ENCODE measurements at places on chromosomes 6 and 20.

GRCh38 chr20:59190466-59190865 lies 26.8 kb downstream of the ZNF831 start:
- no peak for DNase-seq

- DNase-seq, result no peak
These were observed 196.1 kb upstream of the RUNX2 start for GRCh38 chr6:45132059-45132458.

- no peak for DNase-seq
These were observed 196.1 kb downstream of the LRFN2 start for GRCh38 chr6:40391086-40391485.

DNA sequence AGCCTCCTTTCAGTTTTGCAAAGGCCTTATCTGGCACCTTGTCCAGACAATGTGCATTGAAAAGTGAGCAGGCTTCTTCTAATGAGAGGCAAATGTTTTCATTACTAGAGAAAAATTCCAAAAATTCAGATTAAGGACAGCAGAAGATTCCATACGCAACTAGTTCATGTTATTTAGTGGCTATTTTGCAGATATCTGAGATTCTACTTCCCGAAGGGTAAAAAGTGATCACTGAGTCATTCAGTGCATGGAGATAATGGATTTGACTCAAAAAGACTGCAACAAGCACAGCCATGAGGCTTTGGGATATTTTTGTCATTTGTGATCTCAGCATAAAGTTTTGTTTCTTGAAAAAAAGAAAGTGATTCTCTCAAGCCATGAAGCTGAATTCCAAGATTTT lies 29.9 kb downstream of the METTL24 start:
- DNase-seq, result no peak

GRCh38 chr6:40444811-40445210 lies 142.4 kb downstream of the LRFN2 start:
- peak; percentile 39 for DNase-seq

DNA sequence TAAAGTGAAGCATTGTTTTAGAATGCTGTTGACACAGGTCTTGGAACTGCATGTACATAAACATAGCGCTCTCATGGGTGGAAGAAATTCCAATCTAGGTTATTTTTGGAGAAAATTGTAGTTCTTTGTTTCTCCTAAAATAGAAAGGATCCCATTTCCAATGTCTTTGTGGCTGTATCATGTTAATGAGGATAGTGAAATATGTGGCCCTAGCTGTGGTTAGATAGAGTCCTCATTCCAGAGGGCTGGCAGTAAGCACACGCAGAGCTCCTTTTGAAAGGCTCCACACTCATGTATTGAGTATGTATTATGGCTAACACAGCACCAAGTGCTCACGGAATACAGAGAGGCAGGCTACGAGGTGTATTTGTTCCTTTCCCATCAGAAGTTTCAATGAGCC lies 60.9 kb downstream of the SNRNP48 start:
- DNase-seq, result no peak

- no peak for DNase-seq
These were observed 145.7 kb downstream of the BTBD9 start for GRCh38 chr6:38493931-38494547.

GRCh38 chr6:16471910-16472297 lies 233.5 kb downstream of the GMPR start:
- no peak for DNase-seq

- DNase-seq, result no peak
These were observed 696 bp downstream of the CALHM5 start for GRCh38 chr6:116512111-116512559.

GRCh38 chr6:32659856-32660595 lies 6.4 kb downstream of the HLA-DQB1 start:
- no peak for DNase-seq

DNA sequence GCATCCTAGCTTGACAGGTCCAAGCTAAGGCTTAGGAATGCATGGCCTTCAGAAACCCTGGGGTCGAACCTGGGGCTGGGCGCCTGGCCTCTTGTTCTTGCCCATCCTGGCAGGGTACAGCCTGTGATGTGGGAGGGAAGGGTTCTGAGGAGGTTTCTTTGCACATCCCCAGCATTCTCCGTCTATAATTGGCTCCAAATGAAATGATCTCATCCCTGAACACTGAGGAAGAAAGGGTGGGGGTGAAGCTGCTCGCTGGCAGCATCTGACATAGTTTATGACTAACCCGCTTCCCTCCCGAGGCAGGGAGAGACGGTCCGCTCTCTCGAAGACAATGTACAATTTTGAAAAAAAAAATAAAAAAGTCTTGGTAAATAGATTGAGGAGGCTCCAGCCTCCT lies 67.1 kb upstream of the ZNFX1 start:
- no peak for DNase-seq

DNA sequence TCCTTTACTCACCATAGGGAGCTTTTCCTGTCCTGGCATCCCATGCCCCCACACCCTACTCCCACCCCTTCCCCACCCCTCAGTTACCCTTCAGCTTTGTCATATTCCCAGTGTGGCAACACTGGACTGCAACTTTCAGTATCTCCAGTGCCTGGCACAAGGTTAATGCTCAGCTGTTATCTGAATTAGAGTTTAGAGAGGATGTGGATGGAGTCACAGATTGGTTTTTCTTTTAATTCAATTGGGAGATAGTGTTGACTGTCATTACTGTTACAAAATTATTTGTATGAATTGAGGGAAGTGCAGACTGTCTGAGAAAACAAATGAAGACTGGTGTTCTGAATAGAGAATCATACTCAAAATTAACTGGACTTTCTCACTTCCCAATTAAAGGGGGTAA lies 89.9 kb downstream of the TULP4 start:
- DNase-seq, result no peak

DNA sequence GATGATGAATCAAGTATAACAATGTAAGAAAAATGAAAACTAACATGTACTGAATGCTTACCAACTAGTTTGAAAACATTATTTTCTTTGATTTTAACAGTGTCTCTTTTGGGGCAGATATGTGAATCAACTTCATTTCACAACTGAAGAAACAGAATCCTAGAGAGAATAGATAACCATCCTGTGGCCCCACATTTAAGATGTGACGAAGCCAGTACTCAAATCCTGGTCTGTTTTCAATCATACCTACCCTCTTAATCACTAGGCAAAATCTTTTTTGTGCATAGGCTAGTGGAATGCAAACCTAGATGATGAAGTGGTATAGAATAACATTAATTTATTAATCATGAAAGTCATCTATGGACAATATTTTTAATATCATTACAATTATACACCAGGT lies 371.6 kb upstream of the EPHA7 start:
- no peak for DNase-seq

DNA sequence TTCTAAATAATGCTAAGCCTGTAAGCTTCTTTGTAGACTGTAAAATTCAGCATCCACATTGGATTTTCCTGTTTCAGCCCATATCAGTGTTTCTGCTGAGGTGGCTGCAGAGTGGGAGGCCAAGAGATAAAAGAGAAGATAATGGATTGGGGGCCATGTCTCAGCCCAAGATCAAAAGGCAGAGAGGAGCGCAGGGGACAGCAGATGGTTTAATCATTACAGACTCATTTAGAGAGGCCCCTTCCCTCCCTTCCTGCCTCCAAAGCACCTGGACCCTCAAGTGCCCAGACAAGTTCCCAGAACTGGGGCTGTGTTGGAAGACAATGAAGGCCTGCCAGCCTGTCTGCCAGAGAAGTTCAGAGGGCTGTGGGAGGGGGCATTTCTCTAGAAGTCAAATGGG lies 20.4 kb upstream of the CTNNBL1 start:
- DNase-seq, result no peak

GRCh38 chr20:15927893-15928650 lies 645.2 kb downstream of the KIF16B start:
- no peak for DNase-seq

- DNase-seq, result no peak
These were observed 94.8 kb upstream of the SCAF8 start for GRCh38 chr6:154638369-154638768.

DNA sequence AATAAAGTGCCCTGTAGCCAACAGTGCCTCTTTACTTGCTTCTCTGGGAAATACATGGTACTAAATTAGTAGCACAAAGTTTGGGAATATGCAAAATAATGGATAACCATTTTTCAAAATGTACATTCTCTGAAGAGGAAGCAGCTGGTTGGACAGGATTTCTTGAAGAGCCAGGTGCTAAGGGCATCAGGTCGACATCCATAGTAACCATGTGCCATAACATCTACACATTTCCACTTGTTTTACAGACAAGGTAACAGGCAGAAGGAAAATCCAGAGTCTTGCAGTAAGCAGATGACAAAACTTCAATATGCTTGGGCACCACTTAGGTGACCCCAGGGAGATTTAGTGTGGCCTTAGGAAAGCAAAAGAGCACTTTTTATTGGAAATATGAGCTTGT lies 36.5 kb upstream of the SMIM28 start:
- no peak for DNase-seq

DNA sequence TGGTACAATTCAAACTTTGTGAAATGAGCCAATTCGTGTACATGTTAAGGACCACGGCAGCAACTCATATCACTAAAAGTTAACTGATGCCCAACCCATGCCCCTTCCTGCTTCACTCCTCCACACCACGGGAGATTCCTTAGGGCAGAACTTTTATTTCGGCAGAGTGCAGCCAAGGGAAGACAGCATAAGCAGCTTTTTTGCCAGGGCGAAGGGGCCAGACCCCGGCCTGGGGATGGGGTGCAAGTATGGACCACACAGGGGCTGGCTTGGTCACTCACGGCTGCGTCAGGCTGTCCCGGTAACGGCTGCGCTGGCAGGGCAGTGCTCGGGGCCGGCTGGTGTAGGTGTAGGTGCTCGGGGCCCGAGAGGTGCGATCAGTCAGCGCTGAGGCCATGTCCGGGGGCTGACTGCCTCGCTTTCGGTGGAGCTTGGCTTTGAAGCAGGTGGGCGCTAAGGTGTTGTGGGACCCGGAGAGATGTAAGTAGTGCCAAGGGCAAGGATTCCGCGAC lies 792 bp downstream of the RSPH3 start:
- DNase-seq, result no peak

GRCh38 chr6:42914546-42914945 lies 1.3 kb upstream of the PTCRA start:
- DNase-seq, result no peak

DNA sequence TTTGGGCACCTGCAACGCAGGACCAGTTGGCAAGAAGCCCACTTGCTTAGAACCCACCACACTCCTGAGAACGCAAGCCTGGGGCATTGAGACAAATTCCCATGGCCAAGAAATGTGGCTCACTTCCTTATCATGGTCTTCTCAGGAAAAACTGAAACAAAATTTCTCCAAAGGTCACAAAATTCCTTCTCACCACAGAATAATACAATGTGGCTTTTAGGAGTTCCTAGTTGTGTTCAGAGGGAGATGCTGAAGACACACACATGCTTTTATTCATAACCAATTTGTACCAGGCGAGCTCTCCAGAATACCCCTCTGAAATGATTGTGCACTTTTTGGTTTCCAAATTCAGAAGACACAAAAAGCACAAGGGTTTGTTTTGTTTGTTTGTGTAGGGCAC lies 31.6 kb downstream of the ADTRP start:
- DNase-seq, result no peak

DNA sequence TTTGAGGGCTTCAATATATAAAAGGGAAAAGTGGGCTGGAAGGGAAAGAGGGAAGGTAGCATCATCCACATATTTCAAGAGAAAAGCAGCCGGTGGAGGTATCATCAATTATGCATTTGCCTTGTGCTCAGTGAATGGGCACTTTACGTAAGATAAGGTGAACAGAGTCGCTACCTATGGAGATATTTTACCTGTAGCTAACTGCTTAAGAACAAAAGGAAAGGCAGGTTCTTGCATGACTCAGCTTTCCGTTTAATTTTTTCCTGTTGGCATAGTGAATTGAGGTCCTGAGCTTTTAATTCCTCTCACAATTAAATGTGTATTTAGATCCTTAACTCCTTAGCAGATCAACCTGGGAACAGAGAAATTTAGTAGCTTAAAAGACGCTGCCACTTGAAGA lies 25.5 kb upstream of the PLCB4 start:
- DNase-seq, result no peak

Measured in NCI-H1436 treated with DMSO at 0.1 percent for 48 hours (cell line).